Stromal cell of bone marrow (primary cell): ENCODE measurements at places on chromosomes 4 and X.
A peak's percentile ranks its signal among the peaks of the same experiment; 100 is the strongest.

DNA sequence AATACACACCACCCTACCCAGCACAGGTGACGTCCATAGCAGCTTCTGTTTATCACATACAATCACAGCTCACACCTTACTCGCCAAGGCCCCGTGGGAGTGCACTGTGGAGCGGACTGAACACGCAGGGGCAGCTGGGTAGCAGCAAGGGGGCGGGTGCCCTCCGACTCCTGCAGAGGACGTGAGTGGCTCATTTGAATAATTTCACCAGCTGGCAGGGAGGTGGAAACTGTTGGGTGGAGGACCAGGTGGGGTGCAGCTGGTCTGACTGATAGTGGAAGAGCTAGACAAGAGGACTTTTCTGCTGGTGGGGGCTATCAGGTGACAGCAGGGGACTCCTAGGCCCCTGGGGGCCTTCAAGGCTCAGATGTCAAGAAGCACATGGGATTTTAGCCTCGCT is 16.3 kb downstream of the MAN2B2 start:
- no peak for DNase-seq

GRCh38 chr4:38091636-38092035 is 131.4 kb downstream of the PTTG2 start:
- no peak for DNase-seq

DNA sequence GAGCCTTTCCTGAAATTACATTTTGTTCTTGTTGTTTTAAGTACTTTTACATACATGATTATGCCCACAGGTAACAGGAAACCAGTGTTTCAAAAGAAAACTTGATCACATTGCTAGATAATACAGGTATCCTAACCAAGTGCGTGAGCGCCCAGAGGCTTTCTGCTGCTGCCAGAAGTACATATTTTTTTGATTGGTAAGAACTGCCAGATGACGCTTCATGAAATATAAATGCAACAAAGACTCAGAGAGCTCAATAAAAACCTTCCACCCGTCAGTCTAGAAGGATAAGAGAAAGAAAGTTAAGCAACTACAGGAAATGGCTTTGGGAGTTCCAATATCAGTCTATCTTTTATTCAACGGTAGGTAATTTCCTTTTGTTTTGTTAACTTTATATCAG is at the start of gene EPGN:
Gene EPGN (plus strand): TSS at position 256 of the 400 bp plus-strand sequence. CDS start 64 bp downstream, at position 320.
- no peak for DNase-seq

GRCh38 chr4:165873298-165874071 is 448 bp downstream of the TLL1 start:
- no peak for DNase-seq

- DNase-seq = no peak
Observed at GRCh38 chr4:176063718-176064117, 1.9 kb upstream of the WDR17 start.

- no peak for DNase-seq
Observed at GRCh38 chrX:153674219-153674851, 722 bp upstream of the PNCK start.

GRCh38 chrX:35617836-35618235 is 180.3 kb upstream of the MAGEB16 start:
- no peak for DNase-seq

- DNase-seq = peak; percentile 13
Observed at GRCh38 chrX:14409341-14409740, 120.0 kb upstream of the GLRA2 start.

DNA sequence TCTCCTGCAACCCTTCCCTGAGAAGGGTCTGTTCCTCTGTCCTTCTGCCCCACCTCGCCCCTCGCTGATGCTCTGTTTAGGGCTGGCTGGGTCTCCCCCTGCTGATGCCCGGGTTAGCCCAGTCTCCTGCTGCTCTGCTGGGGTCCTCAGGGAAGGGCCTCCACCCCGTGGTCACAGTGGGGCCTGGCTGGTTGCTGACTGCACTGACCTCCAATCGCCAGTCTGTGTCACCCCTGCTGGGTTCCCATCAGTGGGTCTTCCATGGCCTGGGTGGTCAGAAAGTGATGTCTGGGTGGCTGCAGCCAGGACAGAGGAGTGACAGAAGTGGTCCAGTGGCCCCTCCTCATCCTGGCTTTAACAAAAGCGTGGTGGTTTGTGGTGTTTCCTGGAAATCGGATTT is 44.7 kb downstream of the EVC start:
- no peak for DNase-seq

DNA sequence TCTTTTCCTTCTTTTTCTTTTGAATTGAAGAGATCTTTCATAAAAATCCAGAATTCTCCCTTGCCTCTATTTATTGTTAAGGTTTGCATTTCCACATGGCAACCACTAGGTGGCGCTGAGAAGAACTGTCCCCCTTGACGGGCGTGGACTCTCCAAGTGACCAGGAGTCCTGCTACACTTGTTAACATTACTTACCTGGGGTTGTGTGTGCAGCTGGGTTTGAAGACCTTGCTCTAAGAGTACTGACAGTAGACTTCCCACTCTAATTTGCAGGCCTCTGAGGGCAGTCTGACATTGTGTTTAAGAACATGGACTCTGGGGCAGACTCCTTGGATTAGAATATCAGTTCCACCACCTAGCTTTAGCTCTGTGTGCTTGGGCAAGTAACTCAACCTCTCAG is 52.8 kb downstream of the GPRIN3 start:
- DNase-seq = peak; percentile 3

GRCh38 chrX:42143866-42144592 is 220.7 kb upstream of the CASK start:
- no peak for DNase-seq

GRCh38 chr4:8113611-8114377 is 44.8 kb downstream of the ABLIM2 start:
- no peak for DNase-seq
